ENCODE measurements at places on chromosomes 7 and 10.

DNA sequence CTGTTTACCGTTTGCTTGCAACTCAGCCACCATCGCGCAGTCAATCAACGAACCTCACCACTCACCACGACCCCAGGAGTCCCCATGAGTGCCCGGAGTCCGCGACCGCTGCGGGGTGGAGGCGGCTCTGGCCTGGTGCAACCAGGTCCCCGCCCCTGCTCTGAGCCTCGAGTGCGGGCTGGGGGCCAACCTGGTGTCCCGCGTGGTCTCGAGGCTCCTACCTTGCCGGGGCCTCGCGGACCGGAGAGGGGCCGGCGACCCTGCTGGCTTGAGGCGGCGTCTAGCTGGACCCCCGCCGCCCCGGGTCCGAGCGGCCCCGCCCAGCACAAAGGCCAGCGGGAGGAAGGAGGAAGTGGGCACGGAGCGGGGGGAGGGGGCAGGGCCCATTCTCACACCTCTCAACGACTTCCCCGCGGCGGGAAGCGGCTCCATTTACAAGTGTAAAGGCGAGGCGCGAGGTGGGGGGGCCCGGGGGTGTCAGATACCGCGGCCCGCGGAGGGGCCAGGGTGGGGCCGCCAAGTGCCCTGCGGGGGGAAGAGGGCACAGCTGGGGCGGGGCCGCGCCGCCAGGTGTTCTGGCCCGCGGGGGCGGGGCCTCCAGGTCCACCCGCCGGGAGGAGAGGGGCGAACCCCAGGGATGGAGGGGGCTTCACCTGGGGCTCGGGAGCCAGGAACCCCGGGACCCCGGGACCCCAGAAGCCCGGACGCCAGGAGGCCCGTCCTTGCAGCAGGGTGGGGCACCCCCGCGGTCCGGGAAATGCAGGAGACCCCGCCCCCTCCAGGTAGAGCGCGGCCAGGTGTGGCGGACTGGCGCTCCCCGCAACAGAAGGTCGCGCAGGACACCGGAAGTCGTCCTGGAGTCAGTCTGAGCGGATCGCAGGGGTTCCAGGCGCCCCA, 8.6 kb downstream of the CTBP2 start:
- DNase-seq, result peak; percentile 10

GRCh38 chr10:78371136-78371535, 337.5 kb downstream of the RPS24 start:
- DNase-seq, result no peak

DNA sequence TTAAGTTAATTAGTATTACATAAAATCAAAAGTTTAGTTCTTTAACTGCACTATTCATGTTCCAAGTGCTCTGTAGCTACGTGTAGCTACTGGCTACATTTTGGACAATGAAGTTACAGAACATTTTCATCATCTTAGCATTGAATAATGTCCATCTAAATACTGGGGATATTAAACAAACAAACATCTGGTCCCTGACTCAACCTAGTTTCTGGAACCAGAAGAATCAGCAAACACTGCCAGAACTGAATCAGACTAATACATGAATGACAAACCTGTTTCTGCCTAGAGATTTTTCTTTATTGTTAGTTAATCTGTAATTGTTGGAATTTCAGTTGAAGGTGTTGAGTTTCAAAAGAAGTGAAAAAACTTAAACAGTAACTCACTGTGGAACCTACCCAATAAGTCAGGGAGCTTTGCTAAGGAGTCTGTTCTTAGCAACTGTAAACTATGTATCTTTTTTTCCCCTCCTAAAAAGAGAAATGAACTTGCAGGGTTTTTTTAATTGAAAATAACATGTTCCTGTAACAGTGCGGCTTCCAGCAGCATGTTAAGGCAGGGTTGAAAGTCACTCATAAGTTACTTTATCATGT, 58.3 kb downstream of the CDK13 start:
- no peak for DNase-seq

GRCh38 chr7:116802746-116803152, 59.6 kb upstream of the CAPZA2 start:
- DNase-seq, result peak; percentile 47

DNA sequence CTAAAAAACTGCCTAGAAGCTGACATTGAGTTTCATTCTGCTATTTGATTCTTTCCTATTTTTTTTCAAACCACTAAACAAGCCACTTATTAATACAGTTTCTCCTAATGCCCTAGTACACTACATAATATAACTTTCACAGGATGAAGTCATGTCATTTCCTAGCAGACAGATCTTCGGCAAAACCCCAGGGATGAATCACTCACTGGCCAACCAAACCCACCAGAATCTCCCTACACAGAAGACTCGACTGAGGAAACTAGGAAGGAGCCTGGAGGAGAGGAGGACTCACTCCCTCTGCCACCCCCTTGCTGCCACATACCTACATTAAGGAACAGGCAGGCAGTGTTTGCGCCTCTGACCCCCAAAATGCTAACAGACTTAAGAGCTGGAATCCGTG, 33.4 kb downstream of the XPNPEP1 start:
- DNase-seq, result no peak

DNA sequence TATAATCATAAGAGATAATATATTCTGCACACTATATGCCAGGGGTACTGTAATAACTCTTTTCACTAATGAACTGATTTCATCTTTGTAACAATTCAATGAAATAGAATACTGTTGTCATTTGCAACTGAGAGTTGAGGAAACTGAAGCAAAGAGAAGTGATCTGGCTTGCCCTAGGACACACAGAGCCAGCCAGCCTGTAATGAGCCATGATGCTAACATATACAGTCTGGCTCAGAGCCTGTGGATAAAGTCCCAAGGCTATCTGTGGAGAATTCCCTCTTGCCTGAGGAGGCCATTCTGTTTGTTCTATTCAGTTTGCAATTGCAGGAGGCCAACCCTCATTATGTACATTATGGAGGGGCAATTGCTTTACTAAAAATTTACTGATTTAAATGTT, 241.3 kb downstream of the CXCL12 start:
- DNase-seq, result no peak

DNA sequence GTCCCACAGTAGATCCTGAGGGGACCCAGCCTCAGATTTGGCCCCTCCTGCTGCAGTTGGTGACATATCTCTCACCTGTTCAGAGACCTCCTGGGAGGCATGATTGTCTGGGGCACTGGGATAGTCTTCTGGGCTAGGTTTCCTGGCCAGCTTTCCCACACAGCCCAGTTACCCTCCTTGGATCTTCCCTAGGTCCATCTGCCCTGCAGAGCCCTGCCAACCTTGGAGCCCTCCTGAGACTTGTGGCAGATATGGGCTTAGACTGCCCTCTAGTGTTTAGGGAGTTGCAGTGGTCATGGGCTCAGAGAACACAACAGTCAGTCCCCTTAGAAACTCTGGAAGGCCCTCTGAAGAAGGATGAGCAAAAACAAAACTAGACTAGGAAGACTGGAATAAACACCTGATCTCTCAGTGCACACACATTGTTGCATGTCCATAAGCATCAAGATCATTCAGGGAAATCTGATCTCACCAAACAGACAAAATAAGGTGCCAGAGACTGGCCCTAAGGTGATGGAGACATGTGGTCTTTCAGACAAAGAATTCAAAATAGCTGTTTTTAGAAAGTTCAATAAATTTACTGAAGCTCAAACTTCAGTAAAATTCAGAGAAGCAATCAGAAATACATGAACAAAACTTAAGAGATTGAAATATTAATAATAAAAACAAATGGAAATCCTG, 324.6 kb downstream of the ATRNL1 start:
- no peak for DNase-seq

DNA sequence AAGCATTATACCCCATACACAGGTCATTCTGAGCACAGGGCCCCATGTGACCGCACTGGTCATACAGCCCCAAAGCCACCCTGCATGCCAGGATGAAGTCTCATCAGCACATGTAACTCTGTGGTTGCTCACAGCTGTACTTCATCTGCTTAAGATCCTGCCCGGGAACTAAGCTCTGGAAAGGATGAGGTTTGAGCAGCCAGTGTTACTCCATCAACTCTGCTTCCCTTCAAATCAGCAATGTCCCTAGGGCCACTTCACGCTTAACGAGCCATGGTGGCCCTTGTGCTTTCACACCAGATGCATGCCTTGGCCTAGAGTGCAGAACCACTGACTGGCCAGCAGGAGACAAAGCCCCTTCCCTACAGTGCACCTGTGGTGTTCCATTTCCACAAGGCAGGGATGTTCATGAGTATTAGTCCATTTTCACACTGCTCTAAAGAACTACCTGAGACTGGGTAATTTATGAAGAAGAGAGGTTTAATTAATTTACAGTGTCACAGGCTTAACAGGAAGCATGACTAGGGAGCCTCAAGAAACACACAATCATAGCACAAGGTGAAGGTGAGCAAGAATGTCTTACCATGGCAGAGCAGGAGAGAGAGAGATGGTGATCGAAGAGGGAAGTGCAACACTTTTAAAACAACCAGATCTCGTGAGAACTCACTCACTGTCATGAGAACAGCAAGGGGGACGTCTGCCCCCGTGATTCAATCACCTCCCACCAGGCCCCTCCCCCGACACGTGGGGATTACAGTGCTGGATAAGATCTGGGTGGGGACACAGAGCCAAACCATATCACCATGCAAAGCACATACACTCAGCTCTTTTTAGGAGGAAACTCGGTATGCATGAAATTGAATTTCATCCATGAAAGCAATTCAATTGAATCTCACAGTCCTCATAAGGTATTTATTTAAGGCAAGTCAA, 149.0 kb upstream of the CDCA7L start:
- DNase-seq, result no peak

- DNase-seq, result no peak
Measured at GRCh38 chr10:80890146-80890545, 352.4 kb downstream of the SH2D4B start.

GRCh38 chr10:106711313-106711906, 453.1 kb downstream of the SORCS1 start:
- DNase-seq, result no peak

GRCh38 chr10:60281792-60282353, 107.8 kb downstream of the ANK3 start:
- no peak for DNase-seq

DNA sequence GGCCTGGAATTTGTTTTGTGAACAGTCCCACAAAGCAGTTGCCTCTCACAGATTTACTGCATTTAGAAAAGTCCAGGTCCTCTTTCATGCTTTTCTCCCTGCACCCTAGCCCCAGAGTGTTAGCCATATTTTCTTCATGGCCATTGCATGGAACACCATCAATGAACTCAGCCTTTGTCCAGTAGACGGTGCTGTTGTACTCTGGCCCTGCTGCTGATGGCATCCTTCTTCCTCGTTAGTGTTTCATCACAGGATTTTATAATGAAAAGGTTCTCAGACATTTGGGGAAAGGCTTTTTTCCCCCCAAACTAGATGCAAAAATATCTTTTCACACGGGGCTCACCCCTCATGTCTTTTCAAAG, 93.0 kb upstream of the SLC25A13 start:
- peak; percentile 80 for DNase-seq

GRCh38 chr7:5177060-5177459, 13.0 kb upstream of the WIPI2 start:
- no peak for DNase-seq

- no peak for DNase-seq
Measured at GRCh38 chr7:148898845-148899484, 14.9 kb upstream of the EZH2 start.

GRCh38 chr10:132678436-132679216, 107.3 kb downstream of the NKX6-2 start:
- no peak for DNase-seq

DNA sequence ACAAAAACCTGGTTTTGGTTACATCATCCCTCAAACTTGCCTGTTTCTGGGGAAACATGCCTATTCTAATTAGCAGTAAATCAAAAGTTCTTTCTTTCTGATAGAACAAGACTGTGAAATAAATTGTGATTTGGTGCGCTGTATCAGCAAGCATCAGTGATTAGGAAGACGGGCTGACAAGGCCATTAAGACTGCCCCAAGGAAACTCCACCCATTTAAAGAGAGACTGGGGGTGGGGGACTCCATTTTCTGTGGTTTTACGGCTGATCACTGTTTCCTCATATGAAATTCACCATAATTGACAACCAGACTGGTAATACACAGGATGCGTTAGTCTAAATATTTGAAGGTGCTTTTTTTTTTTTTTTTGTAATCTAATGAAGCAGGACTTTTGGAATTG, 68.7 kb downstream of the MBL2 start:
- no peak for DNase-seq

DNA sequence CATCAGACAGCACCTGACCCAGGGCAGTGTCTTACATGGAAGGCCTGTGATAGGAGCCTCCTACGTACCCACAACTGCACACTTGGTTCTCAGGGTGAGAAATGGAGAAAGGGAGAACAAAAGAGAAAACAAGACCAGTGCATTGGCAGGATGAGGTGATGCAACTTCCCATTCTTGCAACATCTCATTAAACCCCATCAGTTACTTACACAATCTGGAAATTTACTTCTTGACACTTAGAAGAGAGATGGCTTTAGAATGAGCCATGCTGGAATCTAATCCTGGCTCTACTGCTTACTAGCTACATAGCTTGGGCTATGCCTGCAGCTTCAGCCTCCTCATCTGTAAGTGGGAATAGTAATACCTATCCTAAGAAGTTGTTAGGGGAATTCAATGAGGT, 391.7 kb downstream of the KCNMA1 start:
- DNase-seq, result no peak

- DNase-seq, result no peak
Measured at GRCh38 chr7:128713794-128714193, 25.4 kb upstream of the CALU start.
